GM04504 (cell line): ENCODE measurements at places on chromosomes 6 and 20.

DNA sequence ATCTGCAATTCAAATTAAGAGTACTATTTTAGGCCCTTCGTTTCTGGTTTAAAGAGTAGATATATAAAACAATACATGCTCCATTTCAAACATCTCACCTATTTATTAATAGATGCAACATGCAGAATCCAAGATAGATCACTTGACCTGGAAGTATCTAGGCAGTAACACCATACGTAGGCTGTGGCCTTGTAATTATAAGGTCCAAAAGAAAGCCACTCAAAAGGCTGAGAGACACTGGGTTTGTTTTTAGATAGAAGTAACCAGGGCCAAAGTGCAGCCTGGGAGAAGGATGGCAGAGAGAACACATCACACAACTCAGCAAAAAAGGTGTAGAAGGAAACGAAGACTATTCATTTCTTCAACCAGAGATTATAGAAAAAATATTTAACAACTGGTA lies 8.4 kb upstream of the GFOD1 start:
- no peak for DNase-seq

- no peak for DNase-seq
Observed at GRCh38 chr6:36129941-36130666, at the start of gene MAPK13. Gene MAPK13 (plus strand): TSS chr6:36130513. CDS start chr6:36130583, 70 bp downstream.

DNA sequence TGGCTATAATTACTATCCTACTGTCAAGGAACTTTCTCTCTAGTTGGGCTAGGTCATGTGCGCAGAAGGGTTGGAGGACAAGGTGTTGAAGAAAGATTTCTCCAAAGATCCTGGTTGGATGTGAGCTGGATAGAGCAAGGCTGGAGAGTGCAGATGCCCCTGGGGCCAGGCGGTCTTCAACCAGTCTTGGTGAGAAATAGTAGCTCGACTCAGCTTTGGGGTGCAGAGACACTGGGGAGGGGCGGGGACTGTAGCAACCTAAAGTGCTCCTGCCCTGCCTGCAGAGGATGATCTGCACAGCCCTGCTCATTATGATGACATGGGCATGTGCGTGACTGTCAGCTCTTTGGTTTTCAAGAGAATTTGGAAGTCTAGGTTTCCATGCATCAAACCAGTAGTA lies 35.9 kb downstream of the PHACTR3 start:
- no peak for DNase-seq

DNA sequence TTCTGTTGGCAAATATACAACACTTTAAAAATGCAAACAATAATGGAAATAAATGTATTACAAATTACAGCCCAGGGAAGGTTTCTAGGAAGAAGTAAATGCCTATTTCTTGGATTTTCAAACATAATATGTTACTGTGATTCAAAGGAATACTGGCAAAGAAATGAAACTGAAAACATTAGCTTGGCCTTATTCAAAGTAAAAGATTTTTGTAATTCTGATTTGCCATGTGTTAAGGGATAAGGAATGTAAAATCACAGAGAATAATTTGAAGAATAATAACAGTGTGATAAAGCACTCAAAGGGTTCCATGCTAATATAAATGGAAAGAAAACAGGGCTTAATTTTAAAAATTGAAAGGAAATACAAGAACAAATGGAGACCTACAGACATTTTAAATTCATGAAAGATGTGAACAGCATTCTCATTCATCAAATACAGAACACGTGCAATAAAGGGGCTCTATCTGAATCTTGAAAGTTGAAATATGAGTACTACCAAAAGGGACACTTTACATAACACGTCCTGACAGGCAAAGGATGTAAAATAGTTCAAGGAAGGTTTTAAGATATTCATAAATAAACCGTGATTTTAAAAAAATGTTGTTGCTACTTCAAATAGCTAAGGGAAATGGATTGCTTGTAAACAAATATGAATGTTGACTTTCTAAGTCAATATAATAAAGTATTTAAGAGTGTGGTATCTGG lies 138.1 kb downstream of the RFPL4B start:
- no peak for DNase-seq

- no peak for DNase-seq
Observed at GRCh38 chr20:33008336-33009213, 1.1 kb downstream of the BPIFB2 start.

GRCh38 chr20:32252189-32252588 lies 25.3 kb upstream of the KIF3B start:
- DNase-seq: no peak

GRCh38 chr20:58584051-58584824 lies 66.8 kb upstream of the STX16 start:
- DNase-seq: no peak

DNA sequence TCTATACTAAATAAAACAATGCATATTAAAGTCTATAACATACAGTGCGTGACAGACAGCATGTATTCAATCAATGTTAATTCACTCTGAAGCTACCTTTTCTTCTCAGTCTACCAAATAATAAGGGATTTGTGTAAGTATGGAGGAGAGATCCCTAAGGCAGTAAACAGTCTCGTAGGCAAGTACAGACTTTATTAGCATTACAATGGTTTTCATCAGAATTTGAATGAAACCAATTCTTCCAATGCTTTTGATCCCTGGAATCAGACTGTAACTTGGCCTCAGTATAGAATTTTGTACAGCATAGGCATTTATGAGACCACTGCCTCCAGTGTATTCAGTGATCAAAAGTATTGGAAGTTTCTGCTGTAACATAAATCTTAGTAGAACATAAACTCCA lies 19.5 kb downstream of the LYRM4 start:
- no peak for DNase-seq

DNA sequence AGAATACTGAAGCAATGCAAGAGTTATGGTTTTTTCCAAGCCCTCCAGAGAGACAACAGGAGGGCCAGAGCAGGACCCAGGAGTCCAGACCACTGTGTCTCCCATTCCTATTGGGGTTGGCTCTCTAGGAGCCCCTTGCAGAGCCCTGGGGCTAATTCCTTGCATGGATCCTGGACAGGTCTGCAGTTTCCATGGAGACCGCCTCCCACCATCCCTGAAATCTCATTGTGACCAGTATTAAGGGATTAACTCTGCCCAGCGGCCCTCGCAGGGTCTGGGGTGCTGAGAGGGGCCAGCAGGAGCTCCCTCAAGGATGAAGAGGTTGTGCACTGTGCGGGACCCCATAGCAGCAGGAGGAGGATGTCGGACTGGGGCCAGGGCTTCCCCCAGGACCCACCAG lies 34.8 kb downstream of the HNF4A start:
- no peak for DNase-seq

GRCh38 chr6:102300350-102300749 lies 906.8 kb downstream of the GRIK2 start:
- no peak for DNase-seq

DNA sequence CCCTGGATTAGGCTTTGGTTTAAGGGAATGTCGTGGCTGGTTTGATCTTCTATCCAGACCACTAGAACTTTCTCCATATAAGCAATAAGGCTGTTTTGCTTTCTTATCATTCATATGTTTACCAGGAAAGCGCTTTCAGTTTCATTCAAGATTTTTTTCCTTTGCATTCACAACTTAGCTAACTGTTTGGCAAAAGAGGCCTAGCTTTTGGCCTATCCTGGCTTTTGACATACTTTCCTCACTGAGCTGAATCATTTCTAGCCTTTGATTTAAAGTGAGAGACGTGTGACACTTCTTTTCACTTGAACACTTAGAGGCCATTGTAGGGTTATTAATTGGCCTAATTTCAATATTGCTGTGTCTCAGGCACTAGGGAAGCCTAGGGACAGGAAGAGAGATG lies 1.7 kb upstream of the FAM50B start:
- DNase-seq: no peak

- no peak for DNase-seq
Observed at GRCh38 chr20:50487397-50487796, 22.8 kb upstream of the PTPN1 start.

GRCh38 chr6:135161411-135162395 lies 19.4 kb upstream of the MYB start:
- no peak for DNase-seq

- DNase-seq: no peak
Observed at GRCh38 chr6:151391471-151392413, at the start of gene ZBTB2. Gene ZBTB2 (minus strand): TSS chr6:151391559. CDS start chr6:151373637, 17,922 bp downstream.

DNA sequence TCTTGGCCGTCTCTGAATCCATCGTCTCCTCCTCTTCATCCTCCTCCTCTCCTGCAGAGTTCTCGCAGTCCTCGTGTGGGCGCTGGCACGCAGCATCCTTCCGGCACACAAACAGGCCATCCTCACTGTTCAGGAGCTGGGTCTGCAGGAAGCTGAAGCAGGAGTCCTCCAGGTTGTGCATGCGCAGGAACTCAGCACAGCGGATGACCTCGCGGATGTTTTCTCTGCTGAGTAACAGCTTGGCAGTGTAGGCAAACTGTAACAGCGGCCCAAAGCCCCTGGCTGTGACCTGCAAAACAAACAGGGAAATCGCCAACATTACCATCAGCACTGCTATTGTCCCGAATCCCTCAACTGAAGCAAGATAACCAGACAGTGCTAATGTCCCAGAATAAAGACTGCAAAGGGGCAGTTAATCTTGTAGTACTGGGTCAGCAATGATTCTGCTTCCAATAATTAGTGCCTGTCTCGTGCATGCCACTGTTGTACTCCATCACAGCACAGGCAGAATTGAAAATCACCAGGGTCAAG lies 57.4 kb downstream of the GJA10 start:
- no peak for DNase-seq

DNA sequence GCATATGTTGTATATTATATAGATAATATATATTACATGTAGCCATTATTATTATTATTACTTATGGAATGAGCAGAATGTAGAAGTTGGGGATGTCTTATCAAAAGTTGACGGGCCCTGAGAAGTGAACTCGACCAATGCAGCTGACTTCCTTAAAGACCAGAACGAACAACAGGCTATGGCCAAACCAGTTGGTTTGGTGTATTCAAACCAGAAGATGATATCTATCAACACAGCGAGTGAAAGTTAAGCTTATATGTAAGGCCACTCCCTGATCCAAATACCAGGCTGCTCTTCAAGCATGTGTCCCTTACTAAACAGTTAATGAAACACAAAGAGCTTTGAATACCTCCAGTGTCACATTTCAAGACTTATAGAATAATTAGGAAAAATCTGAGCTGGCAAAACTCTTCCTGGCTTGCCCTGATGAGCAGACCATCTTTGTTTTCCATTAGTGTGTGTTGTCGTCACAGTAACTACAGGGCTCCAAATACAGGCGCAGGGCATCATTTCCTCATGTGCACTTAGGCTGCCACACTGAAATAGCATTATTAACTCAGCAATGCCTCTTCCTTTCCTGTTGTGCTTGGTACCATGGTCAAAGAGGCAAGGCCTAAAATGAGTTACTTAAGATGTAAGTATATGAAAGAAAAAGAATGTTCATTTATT lies 6.6 kb downstream of the FILIP1 start:
- DNase-seq: no peak

GRCh38 chr6:25223490-25223991 lies 55.6 kb upstream of the CARMIL1 start:
- peak; percentile 42 for DNase-seq

DNA sequence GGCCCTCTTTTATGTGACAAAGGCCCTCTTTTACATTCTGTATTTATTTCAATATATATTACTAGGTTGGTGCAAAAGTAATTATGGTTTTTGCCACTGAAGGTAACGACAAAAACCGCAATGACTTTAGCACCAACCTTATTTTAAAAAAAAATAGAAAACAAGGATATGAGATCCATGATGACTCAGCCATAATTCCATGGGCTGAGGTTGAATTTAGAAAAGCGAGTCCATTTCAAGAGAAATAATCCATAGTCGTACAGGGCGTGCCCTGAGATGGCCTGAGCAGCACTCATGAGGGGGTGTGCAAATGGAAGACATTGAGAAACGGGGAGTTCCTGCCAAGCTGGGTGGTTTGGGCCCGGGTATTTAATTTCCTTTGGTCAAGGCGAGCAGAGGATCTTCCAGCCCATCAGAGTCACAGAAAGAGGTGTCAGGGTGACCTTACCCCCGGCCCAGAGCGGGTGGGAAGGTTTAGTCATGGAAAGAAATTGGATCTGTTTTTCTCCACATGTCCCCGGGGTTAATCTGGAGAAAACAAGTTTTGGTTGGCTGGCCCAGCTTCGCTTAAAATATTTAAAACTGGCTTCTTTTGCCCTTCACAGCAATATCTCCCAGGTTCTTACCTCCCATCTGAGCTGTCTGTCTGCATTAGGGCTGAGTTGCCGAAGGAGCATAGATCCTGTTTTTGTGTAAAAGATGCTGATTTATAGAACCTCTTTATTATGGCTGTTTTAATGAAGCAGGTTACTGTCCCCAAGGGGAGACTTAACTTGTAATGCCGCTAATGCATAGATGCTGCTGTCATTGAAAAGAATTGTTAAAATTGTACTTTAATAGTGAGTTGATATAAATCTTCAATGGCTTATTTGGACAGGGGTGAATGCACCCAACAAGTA lies 255.6 kb downstream of the PREX1 start:
- no peak for DNase-seq
